Fibroblast of mammary gland (primary cell): ENCODE measurements at places on chromosomes 1 and 21.

GRCh38 chr1:36251794-36252481, 27.7 kb downstream of the THRAP3 start:
- peak; percentile 45 for DNase-seq

DNA sequence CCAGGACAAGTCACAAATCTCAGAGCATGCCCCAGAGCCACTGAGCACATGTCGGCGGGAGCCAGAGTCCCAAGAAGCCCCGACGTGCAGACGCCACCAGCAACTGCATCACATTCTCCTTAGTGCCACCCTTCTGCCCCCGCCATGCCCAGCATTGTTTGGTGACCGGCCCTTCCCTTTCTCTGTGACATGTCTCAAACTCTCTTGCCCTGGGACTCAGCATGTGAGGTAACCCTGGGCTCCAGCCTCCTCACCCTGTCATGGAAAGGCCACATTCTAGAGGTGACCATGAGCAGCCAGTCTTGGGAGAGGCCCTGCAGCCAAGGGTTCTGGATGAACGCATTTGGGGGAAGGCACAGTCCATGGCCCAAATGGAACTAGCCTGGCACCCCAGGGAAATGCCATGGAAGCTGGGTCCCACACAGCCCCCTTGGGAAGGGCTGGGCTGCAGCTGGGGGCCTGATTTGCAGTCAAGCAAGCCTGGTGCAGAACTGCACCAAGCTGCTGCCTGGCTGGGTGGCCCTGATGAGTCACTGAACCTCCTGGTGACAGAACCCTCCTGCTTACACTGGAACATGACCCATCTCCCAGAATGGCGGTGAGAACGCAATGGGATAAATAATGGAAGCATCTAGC, 94.4 kb downstream of the ITPKB start:
- DNase-seq, result no peak

- DNase-seq, result no peak
Observed at GRCh38 chr1:234230414-234230862, 142.8 kb upstream of the COA6 start.

DNA sequence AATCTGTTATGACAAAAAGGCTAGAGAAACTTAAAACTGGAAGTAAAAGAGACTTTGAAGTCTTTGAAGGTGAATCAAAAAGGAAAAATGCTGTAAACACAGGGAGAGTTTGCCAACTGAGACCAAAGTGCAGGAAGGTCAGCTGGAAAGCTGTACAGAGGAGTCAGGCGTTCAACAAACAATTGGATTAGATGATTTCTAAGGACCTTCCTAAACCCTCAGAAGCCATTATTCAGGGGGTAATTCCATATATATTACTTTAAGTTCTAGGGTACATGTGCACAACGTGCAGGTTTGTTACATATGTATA, 156.8 kb downstream of the ZBTB18 start:
- DNase-seq, result peak; percentile 48

- DNase-seq, result no peak
Observed at GRCh38 chr1:71068325-71069240, 12.3 kb downstream of the ZRANB2 start.

DNA sequence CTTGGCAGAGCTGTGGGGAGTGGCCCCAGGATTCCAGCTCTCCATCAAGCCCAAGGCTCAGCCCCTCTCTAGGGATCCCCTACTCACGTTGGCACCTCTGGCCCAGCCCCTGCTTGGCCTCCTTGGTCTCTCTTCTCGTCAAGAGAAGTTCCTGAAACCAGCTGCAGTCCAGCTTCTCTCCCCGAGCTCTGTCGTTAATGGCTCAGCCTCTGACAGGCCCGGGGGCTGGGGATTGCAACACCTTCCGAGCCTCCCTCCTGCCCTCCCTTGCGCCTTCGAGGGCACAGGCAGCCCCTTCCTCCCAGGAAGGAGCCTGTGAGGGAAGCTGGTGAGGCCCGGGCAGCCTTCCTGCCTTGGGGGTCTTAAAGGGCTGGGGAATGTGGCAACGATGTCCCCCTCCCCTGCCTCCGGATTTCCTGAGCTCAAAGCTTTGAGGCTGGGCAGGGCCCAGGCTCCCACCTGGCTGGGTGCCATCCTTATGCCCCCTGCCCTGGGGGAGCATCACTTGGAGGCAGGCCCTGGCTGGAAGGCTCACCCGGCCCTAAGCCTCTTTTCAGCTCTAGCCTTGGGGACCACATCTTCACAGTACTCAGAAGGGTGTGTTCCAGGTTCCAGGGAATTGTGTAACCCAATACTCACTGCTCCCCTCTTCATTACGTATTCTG, at the start of gene CSF3R:
Gene CSF3R, minus strand, starts transcription at position 190 of the 665 bp plus-strand sequence. CDS start 3,417 bp downstream, outside the sequence.
- no peak for DNase-seq

GRCh38 chr1:52602856-52603600, 857 bp downstream of the GPX7 start:
- DNase-seq, result peak; percentile 16

DNA sequence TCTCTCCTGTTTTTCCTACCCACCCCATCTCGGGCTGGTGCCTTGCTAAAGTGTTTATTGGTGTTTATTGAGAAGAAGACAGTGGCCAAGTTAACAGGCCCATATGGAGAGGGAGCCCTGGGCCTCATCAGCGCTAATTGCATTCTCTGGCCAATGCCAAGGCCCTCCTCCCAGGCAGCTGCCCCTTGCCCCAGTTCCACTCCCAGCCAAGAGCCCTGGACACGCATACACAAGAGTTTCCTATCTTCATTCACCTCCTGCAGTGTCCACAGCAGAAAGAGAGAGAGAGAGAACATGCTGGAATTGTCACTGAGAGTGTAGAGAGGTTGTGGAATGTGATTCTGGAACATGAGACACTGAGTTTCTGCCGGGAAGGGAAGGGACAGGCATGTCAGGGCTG, 25.4 kb upstream of the VWA5B1 start:
- peak; percentile 54 for DNase-seq

GRCh38 chr1:19081218-19081893, 124.9 kb upstream of the IFFO2 start:
- peak; percentile 80 for DNase-seq

DNA sequence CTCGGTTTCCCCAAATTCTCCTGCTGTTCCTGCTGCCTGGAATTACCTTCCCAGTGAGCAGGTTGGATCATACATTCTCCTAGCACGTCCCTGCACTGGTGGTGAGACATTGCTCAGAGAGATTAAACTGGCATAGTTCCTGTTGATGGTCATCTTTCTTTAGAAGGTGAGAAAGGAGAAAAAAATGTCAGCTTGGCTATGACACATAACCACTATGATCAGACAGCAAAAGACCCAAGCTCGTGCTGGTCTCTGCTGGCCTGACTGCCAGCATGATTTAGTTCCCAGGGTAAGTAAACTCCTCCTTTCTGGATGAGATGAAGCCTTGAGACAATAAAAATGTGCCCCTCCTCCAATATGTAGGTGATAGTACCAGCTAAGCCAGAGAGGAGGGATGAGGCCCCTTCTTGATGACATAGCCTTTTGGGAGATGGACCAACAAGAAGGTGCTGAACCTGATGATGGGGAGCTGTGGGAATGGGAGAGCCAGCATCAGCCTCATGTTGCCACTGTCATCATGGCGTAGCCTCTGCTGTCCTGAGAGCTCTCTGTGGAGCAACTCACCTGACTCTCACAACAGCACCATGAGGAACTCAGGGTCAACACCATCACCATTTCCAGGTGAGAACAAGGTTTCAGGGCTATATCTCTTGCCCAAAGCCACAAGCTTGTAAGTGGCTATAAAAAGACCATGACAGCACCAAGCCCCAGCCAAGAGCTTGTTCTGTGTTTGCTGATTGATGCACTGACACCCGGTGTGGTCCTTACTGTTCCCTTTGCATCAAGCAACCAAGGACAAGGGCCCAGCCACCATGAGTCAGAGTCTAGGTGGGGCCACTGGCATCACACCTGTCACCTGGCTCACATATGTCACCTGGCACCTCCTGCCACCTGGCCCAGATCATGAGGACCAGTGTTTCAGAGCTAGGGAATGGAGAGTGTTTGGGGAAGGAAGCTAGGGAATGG, 200.0 kb downstream of the MATN1 start:
- DNase-seq, result peak; percentile 82

- DNase-seq, result peak; percentile 88
Observed at GRCh38 chr1:7299994-7300393, 471.1 kb upstream of the VAMP3 start.

GRCh38 chr1:205915354-205915990, 27.8 kb downstream of the SLC26A9 start:
- no peak for DNase-seq

DNA sequence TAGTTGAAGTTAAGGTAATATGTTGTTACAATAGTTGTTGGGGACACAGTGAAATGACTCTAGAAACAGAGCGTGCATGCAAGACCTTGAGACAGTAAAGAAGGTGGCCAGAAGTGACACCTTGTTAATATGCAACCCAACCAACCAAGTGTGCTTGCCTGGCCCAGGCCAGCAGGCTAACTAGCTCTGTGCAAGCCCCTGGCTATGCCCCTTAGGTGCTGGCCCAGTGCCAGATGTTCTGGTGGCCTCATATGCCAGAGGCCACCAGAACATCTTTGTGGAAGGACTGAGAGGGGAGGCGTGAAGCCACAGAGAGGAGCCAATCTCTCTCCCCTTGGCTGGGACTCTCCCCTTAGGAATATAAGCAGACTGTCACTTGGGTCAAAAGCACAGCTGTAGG, 111.2 kb upstream of the JUN start:
- no peak for DNase-seq

DNA sequence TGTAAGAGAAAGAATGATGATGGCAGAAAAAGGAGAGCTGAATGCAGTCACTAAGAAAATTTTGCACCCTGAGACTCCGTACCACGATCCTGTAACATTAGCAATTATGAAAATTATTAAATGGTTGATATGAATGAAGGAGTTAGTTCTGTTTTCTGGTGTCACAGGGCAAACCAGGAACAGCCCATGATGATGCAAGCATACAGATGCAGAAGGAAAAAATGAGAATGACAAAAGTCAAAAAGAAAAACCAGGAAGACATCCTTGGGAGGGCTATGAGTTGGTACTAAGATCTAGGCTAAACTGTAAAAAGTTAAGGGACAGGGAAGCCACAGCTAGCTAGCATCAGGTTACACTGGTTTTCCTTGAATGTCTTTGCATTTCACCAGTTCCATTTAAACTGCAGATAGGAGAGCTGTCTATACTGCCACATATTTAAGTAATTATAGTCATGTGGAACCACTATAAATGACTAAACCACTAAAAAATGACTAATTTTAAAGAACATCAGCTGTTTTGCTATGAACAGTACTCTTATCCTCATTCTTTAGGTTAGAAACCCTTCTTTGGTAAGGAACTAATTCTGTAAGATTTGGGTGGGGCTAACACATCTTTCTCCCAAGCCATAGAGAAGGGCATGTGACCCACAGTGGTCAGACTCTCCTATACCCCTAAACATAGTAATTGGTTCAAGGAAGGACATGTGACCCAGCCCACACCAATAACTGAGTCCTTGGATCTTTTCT, 11.4 kb downstream of the DOCK7 start:
- peak; percentile 93 for DNase-seq

- DNase-seq, result no peak
Observed at GRCh38 chr21:42413500-42413899, 9.8 kb downstream of the UBASH3A start.

- no peak for DNase-seq
Observed at GRCh38 chr1:218667781-218668516, 322.8 kb downstream of the TGFB2 start.

GRCh38 chr1:24925963-24926362, 4.1 kb downstream of the RUNX3 start:
- no peak for DNase-seq

GRCh38 chr1:19940486-19941205, 17.2 kb upstream of the PLA2G2E start:
- no peak for DNase-seq

DNA sequence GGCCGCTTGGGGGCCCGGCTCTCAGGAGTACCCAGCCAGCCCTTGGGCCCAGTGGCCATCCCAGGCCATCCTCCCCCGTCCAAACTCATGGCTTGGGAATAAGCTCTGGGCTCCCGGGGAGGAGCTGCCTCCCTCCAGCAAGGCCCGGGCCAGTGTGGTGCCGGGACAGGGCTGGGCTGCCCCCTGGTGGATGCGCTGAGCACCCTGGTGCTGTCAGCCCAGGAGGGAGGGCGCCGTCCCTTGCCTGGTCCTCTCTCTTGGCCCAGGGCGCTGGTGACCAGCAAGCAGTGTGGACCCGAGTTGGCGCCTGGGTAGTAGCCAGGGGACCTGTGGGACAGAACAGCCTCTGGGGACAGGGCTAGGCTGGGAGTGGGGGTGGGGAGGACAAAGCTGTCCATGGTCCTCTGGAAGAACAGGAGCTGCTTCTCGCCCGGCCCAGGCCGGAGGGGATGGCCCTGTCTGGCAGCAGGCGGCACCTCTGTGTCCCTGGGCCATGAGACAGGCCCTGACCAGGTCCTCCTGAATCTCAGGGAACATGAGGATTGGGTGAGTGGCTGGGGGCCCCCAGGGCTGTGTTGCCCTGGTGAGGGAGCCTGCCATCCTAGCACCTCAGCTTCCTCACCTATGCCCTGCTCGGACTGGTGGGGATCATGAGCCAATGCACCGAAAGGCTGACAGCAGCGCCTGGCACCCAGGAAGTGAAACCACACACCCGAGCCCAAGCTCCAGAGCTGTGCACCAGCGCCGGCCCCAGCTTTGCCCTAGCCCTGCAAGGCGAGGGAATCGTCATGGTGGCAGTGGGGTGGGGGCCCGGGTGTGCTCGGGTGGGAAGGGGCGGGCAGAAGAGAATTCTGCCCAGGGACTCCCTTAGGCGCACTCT, 9.4 kb downstream of the MORN1 start:
- peak; percentile 75 for DNase-seq

DNA sequence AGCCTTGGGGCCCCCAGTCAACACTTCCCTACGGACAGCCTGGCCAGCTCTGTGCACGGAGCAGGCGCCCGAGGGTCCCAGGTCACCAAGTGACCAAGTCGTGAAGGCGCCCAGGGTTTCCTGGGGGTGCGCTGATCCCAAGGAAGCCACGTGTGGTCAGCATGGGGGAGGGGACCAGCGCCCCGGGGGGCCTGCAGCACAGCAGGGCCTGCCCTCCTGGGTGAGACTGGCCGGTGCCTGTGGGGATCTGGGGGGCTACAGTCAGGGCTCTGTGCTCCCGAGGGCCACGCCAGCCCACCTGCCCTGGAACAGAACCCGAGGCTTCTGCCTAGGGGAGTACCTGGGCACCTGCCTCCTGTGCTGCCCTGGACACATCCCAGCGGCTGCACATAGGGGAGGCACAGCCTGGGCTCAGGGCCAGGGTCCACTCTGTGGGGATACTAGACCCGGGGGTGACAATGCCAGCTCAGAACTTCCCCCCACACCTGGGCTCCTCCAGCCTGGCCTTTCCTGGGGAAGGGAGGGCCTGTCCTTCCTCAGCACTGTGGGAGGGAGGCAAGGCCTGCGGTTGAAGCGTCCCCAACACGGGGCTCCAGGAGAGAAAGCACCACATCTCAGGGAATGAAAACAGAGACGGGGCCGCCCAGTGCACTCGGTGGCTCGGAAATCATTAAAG, 6.2 kb upstream of the POFUT2 start:
- no peak for DNase-seq

DNA sequence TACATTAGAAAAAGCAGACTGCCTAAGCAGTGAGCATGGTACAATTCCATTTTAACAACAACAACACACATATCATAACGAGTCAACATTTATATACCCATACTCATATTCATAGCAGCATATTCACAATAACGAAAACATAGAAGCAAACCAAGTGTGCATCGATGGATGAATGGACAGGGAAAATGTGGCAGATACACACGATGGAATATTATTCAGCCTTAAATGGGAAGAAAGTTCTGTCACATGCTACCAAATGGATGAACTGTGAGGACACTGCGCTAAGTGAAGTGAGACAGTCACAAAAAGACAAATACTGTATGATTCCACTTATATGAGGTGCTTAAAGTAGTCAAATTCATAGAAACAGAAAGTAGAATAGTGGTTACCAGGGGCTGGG, 9.5 kb upstream of the MAN1C1 start:
- DNase-seq, result no peak
